ENCODE measurements at places on chromosomes 13 and 19. TPM values are rescaled to one million over a fixed set of nuclear protein-coding genes. Genes with fewer than 3 reads are reported as not detected.
A peak's percentile ranks its signal among the peaks of the same experiment; 100 is the strongest.

DNA sequence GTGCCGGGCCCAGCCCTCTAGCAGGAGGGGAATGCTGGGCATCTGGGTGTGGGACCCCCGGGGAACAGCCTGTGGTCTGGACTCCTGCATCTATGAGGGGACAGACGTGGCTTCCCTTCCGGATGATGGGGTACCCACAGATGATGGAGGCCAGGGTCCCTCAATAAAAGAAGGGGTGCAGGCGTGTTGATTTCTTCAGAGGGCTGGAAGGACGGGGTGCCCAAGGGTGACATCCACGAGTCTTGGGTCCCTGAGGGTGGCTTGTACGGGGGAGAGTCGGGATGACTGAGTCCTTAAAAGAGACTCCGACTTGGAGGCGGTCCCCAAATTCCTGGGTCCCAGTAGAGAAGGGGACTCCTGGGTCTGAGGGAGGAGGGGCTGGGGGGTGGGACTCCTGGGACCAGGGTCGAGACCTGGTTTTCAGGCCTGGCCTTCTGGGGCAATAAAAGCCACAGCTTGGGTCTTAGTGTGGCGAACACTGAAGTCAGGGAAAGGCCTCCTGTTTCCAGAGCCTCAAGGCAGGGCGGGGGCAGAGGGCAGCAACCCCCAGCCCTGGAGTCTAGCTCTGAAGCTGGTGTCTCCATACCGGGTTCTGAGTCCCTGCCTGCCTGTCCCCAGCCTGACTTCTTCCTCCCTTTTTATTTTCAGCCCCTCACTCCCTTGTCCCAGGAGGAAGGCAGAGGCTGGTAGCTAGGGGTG is 459 bp upstream of the GRIN2D start:
- ATAC-seq, result no peak

DNA sequence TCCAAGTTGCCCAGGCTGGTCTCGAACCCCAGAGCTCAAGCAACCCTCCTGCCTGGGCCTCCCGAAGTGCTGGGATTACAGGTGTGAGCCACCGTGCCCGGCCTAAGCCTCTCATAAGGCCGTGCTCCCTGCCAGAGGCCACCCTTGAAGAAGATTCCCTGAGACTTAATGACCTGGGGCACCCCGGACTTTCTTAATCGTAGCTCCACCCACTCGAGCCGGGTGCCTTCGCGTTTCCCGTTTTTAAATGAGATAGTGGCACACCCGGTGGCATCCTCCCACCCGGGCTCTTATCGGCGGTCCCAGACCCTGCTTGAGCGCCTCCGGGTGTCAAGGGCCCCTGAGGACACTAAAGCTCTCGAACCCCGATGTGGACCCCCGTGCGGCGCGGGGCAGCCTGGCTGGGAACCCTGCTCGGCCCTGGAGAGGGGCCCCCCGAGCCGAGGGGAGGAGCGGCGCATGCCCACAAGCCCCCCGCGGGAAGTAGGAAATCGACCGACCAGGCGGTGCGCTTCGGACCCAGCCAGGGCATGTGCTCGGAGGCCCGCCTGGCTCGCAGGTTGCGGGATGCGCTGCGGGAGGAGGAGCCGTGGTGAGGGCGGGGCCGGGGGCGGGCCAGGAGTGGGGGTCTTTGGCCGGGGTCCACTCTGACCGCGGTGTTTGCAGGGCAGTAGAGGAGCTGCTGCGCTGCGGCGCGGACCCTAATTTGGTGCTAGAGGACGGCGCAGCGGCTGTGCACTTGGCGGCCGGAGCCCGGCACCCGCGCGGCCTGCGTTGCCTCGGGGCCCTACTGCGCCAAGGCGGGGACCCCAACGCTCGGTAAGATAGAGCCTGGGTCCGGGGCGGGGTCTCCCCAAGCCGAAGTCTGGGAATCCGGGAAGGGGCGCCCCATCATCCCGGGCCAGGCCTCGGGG is at the start of gene ANKLE1:
Gene ANKLE1 (plus strand): TSS at position 511 of the 914 bp plus-strand sequence. CDS start 20 bp downstream, at position 531.
- peak; percentile 35 for ATAC-seq

DNA sequence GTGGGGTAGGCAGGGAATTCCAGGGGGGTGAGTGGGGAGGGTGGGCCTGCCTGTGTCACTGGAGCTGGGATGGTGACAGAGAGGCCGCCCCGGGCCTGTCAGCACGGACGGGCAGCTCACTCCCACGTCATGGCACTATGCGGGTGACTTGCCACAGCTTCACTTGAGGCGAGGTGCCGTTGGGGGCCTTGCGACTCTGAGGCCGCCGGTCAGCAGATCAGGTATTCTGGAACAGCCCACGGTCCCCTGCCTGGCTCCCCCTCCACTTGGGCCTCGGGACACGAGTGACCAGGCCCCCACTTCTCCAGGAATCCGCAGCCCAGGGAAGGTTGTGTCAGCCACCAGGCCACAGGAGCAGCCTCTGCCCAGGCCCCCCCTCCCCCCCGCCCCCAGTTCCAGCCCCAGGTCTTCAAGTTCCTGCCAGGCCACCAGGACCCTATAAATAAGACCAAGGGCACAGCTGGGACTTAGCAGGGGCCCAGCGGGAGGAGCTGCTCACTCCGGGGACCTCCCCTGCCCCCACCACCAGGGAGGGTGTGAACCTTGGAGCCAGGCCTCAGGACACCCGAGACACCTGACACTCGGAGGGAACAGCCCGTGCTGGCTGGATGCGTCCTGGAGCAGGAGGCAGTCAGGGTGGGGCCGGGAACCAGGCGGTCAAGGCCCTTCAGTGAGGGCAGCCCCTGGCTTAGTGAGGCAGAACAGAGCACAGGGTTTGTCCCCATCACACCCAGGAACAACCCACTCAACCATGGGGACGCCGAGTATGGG is 2.7 kb upstream of the MIDN start:
- ATAC-seq, result no peak

DNA sequence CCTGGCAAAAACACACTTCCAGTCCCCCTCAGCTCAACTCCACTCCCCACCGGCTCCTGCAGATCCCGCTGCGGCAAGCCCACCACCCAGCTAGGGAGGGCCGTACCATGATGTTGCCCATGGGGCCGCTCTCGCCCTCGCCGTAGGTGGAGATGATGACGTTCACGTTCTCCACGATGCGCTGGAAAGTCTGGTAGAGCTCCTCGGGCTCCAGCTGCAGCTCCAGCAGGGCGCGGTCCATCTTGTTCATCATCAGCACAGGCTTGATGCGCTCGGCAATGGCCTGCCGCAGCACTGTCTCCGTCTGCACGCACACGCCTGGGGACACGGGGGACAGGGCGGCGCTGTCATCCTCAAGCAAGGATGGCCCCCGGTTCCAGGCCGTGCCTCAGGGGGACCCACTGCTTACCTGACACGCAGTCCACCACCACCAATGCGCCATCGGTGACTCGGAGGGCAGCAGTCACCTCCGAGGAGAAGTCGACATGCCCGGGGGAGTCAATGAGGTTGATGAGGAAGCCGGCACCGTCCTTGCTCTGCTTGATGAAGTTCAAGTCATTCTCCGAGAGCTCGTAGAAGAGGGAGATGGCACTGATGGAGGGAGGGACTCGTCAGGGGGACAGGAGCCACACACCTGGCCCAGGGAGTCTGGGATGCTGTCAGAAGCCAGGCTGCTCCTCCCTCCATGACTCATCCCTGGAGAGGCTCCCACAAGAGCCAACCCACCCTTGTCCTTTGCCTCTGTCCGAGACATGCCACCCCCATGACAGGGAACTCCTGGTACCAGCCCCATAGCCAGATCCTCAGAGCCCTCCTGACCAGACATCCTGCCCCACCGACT is 2.3 kb downstream of the EEF2 start:
- no peak for ATAC-seq

- no peak for ATAC-seq
These were observed 977.6 kb downstream of the SLITRK5 start for GRCh38 chr13:88648598-88649373.

DNA sequence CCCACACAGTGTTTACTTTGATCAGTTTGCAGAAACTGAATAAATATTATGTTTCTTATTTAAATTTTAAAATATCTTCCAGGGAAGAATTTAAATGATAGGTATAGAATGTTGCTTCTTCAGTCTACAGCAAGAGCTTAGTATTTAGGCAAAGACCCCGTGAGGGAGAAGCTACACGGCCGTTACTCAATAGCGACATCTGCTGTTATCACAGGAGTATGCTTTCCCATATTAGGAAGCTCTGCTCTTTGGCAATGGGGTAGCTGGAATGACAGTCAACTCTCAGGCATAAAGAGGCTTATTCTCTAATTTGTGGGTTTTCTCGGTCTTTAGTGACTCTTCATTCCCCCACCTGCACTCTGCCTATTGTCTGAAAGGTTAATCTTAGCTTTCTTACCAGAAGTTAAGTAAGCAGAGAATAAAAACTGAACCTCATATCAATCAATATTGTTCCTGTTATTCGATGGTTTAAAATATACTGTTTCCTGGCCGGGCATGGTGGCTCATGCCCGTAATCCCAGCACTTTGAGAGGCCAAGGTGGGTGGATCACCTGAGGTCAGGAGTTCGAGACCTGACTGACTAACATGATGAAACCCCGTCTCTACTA is 13.2 kb upstream of the LHFPL6 start:
- ATAC-seq, result peak; percentile 55

GRCh38 chr13:78784014-78784750 is 125.2 kb upstream of the OBI1 start:
- ATAC-seq, result no peak

GRCh38 chr13:46507981-46508380 is 45.0 kb upstream of the LRCH1 start:
- ATAC-seq, result no peak

GRCh38 chr19:30669329-30670010 is 297.3 kb downstream of the ZNF536 start:
- ATAC-seq, result no peak

- no peak for ATAC-seq
These were observed 181.5 kb upstream of the TSHZ3 start for GRCh38 chr19:31530781-31531180.

GRCh38 chr13:22121146-22121739 is 450.4 kb downstream of the FGF9 start:
- ATAC-seq, result no peak

DNA sequence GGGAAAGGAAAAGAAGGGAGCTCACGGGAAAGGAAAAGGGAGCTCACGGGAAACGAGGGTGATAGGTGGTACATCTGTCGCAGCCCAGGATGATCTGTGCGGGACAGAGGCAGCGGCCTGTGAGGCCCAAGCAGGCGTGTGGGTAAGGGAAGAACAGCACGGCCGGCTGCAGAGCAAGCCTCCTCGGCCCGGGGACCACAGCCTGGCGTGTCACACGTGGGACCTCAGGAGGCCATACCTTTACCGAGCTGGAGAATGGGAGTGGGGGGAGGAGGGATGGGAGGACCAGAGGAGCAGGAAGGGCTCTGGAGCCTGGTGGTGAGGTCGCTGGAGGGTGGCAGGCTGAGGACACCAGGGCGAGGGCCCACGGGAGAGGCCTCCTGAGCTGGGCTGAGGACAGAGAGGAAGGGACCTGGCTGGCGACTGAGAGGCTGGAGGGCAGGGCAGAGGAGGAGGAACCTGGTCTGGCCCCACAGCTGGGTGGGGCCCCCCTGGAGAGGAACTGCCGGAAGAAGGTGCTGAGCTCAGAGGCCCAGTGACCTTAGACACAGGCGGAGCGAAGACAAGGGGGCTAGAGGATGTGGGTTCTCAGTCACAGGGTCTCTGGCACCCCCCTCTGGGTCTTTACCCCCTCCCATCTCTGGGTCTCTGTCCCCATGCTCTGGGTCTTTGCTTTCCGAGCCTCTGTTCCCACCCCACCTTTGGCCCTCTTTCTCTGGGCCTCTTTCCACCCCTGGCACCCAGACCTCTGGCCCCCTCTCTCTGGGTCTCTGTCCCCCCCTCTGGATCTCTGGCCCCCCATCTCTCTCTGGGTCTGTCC is 2.9 kb upstream of the FTL start:
- ATAC-seq, result peak; percentile 12

- ATAC-seq, result no peak
These were observed 56.8 kb upstream of the TNFRSF19 start for GRCh38 chr13:23513455-23513854.

The ARL11 gene
- 1.0 TPM for total RNA-seq

The CGB8 gene
- total RNA-seq, result not detected

The CSNK1A1L gene
- not detected for total RNA-seq

The PEX11G gene
- 0.66 TPM for total RNA-seq
